H54 (cell line): ENCODE measurements at places on chromosomes 2 and 18.

- DNase-seq = no peak
Measured at GRCh38 chr2:134014196-134014960, 239.5 kb upstream of the MGAT5 start.

DNA sequence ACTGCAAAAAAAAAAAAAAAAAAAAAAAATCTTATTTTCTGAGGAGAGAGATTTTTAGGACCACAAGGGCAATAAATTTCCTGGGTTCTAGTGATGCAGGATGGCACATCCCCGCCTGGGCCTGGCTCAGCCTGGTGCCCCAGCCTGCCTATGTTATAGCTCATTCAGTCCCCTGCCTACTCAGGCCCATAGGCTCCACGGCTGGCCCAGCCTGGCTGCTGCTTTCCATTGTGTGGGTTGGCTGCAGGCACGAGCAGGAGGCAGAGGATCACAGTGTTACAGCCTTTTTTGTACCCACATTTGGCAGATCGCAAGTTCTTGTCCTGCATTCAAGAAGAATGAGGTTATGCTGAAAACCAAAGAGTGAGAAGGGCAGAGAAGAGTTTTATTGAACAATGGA lies 2.8 kb upstream of the SULT6B1 start:
- no peak for DNase-seq

DNA sequence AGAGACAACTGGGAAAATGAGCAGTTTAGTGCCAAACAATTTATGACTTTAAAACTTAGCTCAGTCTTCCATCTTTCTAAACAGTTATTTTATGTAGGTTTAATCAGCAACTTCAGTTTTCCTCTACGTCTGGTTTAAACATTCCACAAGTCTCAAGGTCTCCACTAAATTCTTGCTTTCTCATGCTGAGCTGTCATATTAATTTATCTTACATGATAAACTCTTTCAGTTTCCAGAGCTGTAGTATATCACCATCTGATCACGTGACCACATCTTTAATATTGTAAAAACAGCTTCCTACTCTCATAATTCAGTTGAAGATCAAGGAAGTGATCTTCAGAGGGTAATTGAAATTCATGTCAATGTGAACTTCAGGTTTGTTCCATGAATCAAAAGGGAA lies 158.6 kb downstream of the ZNF804A start:
- no peak for DNase-seq

DNA sequence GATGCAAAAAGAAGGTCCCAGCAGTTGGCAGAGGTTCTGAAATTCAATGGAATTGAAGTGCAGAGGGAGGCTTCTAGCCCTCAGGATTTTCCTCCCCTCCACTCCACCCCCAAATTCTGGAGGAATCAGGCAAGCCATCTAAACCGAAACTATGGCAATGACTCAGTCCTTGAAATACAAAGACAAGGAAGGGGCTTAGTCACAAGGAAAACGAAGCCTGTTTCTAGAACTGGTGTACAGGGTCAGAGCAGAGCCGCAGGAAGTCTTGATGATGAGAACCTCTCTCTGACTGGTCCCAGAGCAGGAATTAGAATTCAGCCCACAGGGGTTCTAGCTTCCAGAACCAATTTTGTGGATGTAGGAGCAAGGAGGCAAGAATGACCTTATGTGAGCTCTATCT lies 111.7 kb upstream of the SCN1A start:
- peak; percentile 24 for DNase-seq

DNA sequence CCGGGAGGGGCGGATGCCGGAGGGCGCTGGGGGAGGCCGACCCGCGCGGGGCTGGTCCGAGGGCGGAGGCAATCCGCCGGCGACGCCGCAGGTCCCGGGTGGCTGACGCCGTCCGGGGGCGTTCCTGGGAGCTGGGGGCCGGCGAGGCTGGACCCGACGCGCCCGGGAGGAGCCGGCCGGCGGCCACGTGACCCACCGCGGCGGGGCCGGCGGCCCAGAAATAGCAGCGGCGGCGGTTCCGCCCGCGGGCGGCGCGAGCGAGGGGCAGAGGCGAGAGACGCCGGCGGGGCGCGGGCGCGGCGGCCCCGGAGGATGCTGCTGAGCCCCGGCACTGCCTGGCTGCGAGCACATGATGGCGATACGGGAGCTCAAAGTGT lies at the start of gene RAB31:
RAB31 (plus strand) TSS at position 245 of the 377 bp plus-strand sequence; CDS start at position 350, 105 bp downstream.
- DNase-seq = peak; percentile 78

GRCh38 chr2:16102976-16103380 lies 162.6 kb downstream of the MYCN start:
- DNase-seq = no peak

- no peak for DNase-seq
Measured at GRCh38 chr2:53652131-53652530, 115.5 kb upstream of the CHAC2 start.

- DNase-seq = no peak
Measured at GRCh38 chr18:61637905-61638595, 254.8 kb downstream of the RNF152 start.

- DNase-seq = no peak
Measured at GRCh38 chr2:70520825-70521224, 32.8 kb downstream of the TGFA start.

- no peak for DNase-seq
Measured at GRCh38 chr18:5646739-5647138, 102.9 kb upstream of the EPB41L3 start.

- DNase-seq = no peak
Measured at GRCh38 chr2:111046670-111047069, 74.0 kb upstream of the BCL2L11 start.

DNA sequence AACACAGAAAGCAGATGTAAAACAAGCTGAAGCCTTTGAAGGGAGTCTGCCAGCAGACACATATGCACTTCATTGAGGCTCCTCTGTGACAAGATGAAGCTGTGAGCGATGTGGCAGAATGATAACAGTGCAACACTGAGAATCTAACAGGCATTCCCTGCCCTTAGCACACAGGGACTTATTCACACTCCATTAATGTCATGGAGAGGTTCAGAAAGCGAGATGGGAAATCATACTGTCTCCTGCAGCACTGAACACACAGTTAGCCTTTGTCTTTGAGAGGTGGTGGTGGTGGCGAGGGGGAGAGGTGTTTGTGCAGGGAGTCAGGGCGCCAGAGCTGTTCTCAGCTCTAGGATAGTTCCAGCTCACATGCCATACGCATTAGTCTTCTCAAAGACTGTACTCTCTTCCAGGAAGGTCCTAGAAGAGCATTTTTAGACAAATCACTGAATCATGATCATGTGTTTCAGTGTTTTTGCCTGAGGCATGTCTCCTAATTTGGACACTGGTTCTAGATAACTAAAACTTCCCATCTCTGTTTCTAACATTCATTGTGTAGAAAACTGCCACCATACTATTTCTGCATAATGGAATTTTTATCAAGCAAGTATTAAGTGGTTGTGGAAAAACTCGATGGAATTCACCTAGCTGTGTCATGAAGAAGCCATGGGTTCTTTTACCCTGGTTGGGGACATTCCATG lies 93.5 kb upstream of the ITGB6 start:
- no peak for DNase-seq

DNA sequence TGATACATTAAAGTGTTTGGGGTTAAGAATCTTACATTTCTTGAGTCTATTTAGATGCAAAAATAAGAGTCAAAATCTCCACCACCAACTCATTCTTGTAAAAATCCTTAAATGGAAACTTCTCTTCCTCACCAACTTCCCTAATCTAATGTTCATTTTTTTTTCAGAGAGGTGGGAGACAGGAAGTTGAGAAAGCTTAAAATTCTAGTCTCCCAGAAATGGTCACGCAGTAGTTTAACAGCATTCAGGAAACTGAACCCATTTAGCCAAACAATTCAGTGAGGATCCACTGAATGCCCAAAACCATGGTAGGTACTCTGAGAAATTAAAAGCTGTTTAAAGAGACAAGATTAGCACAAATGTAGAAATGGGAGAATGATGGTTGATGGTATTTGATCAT lies 69.0 kb downstream of the TXNL1 start:
- no peak for DNase-seq

DNA sequence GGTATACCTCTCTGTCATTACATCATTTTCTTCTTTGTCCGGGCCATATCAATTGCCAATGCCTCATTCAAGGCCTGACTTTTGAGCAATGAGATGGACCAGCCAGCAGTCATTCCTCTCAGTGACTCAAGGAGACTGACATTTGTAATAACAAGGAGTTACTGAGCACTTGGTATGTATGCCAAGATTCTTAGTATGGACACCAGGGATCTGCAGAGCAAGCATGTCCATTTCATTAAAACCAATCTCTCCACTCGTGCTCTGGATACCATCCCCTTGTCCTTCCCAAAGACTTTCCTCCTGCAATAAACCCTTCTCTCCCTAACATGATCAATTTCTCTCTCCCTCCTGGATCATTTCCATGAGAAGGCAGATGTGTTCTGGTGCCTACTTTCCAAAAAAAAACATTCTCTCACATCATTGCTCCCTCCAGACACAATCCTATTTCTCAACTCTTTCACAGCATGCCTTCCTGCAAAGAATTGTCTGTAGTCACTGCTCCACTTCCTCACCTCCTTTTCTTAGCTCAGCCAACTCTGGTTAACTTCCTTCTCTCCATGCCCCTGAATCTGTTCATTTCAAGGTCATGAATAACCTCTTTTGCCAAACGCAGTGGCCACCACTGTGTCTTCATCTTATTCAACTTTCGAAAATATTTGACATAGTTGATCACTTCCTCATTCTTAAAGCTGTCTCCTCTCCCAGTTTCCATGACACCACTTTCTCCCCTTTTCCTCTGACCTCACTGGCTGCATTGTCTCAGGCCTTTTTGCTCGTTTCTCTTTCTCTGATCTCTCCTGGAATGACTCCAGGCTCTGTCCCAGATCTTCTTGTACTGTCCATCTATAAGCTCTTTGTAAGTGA lies 102.8 kb upstream of the CYP1B1 start:
- DNase-seq = peak; percentile 16

- no peak for DNase-seq
Measured at GRCh38 chr18:63823516-63824219, 48.5 kb downstream of the SERPINB7 start.

DNA sequence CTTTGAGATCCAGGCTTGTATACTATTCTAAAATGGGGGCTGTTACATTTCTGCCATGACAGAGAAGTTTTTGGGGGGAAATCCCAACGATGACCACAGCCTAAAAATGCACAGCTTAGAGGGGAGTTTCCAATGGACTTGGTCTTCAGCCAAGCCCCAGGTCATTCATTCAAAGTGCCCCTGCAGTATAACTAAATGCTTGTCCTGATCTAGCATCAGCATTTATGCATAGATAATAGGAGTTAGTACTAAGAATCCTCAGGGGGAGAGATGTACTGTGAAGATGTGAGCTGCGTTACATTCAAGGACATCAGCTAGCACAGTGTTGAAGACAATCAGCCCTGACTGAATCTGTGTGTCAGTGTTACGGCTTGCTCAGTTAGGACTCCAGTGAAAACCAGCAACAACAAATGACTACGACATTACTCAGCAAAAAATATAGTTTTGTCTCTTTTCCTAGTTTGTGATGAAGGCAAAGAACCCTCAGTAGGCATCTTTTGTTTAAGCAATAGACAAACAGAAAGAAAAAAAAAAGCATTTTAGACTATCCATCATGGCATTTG lies 160.9 kb downstream of the ZEB2 start:
- no peak for DNase-seq

DNA sequence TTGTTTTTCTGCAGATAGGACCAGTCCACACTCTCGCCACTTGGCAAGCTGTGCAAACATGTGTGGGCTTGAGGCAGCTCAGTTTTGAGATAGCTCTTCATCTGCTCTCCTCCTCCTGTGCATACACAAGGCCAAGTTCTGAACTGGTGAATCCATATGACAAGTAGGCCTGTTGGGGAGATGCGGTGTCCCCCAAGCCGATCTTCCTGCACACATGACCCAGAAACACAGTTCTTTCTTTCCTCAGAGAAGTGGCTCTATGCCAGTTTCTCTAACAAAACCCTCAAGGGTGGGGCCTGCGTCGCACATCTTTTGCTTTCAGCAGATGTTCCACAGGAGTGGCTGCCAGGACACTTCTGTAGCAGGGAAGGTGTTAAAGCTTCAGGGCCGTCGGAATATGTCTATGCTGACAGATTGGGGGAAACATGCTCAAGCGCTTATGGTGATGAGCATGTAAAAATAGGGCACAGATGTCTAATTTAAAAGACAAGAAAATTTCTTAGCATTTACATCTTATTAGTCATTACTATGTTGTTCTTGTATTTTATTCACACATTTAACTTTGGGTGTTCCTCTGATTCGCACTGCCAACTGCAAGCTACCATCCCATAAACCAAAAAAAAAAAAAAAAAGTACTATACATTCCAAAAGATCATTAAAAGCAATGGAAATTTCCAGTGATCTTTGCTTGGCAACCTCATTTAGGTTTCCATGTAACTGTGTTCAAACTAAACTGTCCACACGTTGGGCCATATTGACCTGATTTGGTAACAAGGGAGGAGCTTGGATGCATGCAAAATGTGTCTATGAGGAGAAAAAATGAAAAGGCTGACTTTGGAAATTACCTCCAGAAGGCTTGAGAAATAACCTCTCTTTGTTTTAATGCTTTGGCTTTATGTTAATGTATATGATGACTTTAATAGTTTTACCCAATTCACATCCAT lies 1055.5 kb upstream of the KLHL29 start:
- no peak for DNase-seq

GRCh38 chr18:32760391-32760790 lies 12.4 kb downstream of the KLHL14 start:
- no peak for DNase-seq

- no peak for DNase-seq
Measured at GRCh38 chr18:2987876-2988790, 24.8 kb downstream of the LPIN2 start.

- DNase-seq = no peak
Measured at GRCh38 chr2:124756048-124756447, 731.0 kb downstream of the CNTNAP5 start.

DNA sequence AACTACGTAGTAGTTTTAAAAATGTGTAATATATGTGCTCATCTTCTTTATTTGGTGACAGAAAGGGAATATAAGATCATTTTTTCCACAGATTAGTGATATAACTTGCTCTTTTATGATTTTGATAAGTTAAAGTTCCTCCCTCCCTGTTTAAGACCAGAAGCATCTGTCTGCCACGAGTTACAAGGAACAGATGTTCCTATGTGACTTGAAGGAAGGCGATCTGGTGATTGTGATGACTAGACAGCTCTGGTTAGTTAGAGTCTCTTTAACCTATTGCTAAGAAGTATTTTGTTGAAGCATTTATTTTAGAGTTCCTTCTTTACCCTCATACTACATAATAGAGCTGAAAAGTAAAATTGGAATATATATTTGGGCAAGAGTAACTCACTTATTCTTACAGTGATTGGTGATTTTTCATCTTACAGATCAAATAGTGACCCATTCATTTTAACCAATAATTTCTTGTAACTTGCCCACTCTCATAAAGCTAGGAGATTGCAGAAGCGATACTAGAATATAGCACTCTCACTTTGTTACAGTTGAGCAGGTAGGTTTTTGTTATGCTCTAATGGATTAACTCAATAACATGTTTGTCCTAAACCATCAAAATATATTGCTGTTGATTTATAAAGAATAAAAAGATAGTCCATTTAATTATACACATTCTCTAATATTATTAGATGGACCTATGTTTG lies 218.7 kb downstream of the SLC4A10 start:
- no peak for DNase-seq

GRCh38 chr2:107461301-107461700 lies 365.4 kb upstream of the RGPD4 start:
- DNase-seq = no peak

- DNase-seq = no peak
Measured at GRCh38 chr18:37274309-37275236, 291.0 kb downstream of the CELF4 start.
